Left renal cortex interstitium (tissue), 4 donors: ENCODE measurements at places on chromosomes 16 and 17. TPM values are rescaled to one million over a fixed set of nuclear protein-coding genes. Genes with fewer than 3 reads are reported as not detected.

Gene CCL17
- polyA plus RNA-seq, result not detected

Gene CACNG3
- polyA plus RNA-seq, result not detected

Gene DNAH9
- 6.4 TPM for polyA plus RNA-seq

Gene SDR42E2
- polyA plus RNA-seq, result 0.11 TPM

Gene CES1
- 2.3 TPM for polyA plus RNA-seq

Gene SLC52A1
- 0.25 TPM for polyA plus RNA-seq

Gene ADCY7
- 8.9 TPM for polyA plus RNA-seq
